Activated naive CD4-positive, alpha-beta T cell treated with anti-CD3 and anti-CD28 coated beads, Interleukin-2, amount 10 ng/mL, durations not matched to agents 5 hours and 36 hours (primary cell): ENCODE measurements at places on chromosomes 2 and 18. TPM values are rescaled to one million over a fixed set of nuclear protein-coding genes. Genes with fewer than 3 reads are reported as not detected.

DYNAP gene
- not detected for total RNA-seq

TNFAIP6 gene
- total RNA-seq = not detected

SAG gene
- 0.10 TPM for total RNA-seq

CREG2 gene
- total RNA-seq = 0.43 TPM

COL4A3 gene
- not detected for total RNA-seq

THSD7B gene
- not detected for total RNA-seq

RAMP1 gene
- total RNA-seq = 17.4 TPM

EHD3 gene
- 0.43 TPM for total RNA-seq

ACKR3 gene
- 5.4 TPM for total RNA-seq

ZNF804A gene
- not detected for total RNA-seq

DSC1 gene
- 0.55 TPM for total RNA-seq
